ENCODE measurements at places on chromosomes 16 and 17. TPM values are rescaled to one million over a fixed set of nuclear protein-coding genes. Genes with fewer than 3 reads are reported as not detected.

PHOSPHO1 gene
- not detected for total RNA-seq

GRCh38 chr16:29987371-29988085 is 7.9 kb downstream of the HIRIP3 start:
- no peak for DNase-seq

GRCh38 chr16:49594685-49595498 is 221.3 kb downstream of the C16orf78 start:
- no peak for DNase-seq

- peak; percentile 58 for DNase-seq
Observed at GRCh38 chr17:77465358-77466041, 324.7 kb downstream of the SEC14L1 start.

DNA sequence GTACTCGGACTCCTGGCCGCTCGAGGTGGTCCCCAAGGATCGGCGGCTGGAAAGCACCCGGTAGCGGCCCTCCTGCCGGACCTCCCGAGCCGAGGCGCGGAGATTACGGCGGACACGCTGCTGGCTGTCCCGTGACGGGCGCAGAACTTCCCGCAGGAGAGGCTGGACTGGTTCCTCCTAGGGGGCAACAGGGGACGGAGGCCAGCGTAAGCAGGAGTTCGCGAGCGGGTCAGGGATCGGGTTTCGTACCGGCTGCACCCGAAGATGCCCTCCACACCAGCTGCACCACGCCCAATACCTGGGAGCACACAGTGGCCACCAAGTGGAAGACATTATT is 341 bp downstream of the SLC7A6OS start:
- no peak for DNase-seq

GRCh38 chr16:86593913-86594620 is 15.7 kb downstream of the FOXL1 start:
- no peak for DNase-seq

- DNase-seq: no peak
Observed at GRCh38 chr17:77923776-77924513, 34.6 kb upstream of the TNRC6C start.
